ENCODE measurements at places on chromosomes 1 and 21.

DNA sequence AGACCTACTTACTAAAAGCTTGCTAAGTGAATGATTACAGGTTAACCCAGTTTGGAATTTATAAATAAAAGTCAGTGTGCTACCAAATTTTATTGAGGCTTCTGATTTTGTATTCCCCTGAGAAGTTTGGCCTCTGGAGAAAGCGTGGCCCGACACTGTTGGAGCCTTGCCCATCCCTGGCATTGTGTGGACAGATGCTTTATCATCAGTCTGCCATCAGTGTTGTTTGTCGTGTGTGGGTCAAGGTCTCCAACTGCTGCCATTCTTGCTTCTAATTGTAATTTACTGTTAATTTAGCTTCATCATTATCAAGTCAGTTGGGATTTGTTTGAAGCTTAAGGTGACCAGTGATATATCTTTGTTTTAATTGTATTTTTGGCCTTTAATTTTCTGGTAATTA is 62.0 kb upstream of the LPGAT1 start:
- no peak for DNase-seq

- DNase-seq = no peak
These were observed 69.5 kb downstream of the MAN1C1 start for GRCh38 chr1:25685938-25686665.

GRCh38 chr1:40612345-40612831 is 53.1 kb downstream of the RIMS3 start:
- DNase-seq = peak; percentile 54

DNA sequence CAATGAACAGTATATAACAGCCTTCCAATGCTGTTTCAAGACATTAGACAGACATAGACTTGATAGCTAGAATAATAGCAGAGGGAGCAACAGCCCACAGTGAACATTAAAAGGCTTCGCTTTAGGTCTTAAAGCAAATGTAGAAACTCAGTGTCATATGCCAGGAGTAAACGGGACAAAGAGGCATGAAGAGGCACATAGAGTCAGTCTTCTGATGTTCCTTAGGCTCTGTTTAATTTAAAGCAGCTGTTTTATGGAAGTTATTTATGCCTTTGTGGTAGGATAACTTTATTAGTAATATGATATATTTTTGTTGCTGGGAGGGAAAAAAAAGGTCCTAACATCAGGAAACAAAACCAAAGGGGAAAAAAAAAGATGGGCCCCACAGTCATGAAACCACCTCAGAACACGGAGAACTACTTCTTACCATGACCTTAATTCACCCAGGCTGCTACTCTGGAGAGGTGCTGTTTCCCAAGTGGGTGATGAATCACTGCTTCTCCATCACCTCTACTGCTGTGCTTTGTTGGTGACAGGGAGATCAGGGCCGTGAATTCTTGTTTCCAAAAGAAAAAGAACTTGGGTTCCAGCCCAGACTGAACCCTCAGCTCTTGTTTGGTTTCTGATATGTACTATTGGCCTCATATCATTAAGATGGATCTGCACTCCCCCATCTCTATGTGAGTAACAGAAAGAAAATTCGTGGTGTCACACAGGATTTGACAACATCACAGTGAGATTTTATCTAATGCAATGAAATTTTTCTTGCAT is 616.9 kb downstream of the KIF26B start:
- DNase-seq = no peak

GRCh38 chr1:89842567-89843272 is 21.9 kb downstream of the LRRC8D start:
- DNase-seq = no peak

DNA sequence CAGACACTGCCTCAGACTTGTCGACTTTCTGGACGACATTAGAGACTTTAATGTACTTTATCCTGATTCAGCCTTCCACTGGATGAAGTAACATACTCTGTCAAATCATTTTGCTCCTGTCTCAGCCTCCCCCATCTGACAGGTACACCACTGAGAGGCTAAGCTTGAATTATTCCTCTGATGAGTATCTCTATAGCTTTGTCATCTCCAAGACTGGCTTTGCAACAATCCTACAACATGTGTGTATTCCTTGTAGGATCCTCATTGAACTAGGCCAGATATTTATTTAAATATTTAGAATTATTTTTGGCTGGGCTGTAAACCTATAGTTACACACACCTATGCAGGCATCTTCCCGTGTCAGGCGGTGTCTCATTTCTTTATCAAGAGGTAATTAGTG is 1.1 kb upstream of the TRIM58 start:
- DNase-seq = no peak

DNA sequence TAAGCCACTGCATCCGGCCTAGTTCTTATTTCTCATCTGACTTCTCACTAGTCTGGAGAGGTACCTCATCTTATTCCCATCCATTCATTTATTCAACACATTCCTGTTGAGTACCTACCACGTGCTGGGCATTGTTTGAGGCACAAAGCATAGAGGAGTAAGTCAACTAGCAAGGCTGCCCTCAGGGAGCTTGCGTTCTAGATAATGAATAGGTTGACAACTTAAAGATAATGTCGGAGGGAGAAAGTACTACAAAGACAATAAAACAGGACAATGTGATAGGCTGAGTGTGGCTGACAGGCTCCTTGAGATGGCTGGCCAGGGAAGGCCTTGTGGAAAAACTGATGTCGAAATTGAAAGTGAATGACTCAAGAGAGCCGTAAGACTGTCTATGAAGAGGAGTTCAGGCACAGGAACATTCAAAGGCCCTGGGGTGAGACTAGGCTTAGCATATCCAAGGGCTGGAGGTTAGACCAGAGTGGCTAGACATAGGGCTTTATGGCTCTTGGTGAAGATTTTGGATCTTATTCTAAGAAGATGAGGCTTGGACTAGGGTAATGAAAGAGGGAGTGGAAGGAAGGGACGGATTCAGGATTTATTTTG is 18.3 kb downstream of the SPATA21 start:
- no peak for DNase-seq

- DNase-seq = no peak
These were observed 19.7 kb upstream of the RGS7 start for GRCh38 chr1:241376701-241377100.

- DNase-seq = no peak
These were observed 6.5 kb downstream of the LDLRAD1 start for GRCh38 chr1:54011316-54012007.

GRCh38 chr1:210800301-210800700 is 333.6 kb downstream of the KCNH1 start:
- DNase-seq = no peak

DNA sequence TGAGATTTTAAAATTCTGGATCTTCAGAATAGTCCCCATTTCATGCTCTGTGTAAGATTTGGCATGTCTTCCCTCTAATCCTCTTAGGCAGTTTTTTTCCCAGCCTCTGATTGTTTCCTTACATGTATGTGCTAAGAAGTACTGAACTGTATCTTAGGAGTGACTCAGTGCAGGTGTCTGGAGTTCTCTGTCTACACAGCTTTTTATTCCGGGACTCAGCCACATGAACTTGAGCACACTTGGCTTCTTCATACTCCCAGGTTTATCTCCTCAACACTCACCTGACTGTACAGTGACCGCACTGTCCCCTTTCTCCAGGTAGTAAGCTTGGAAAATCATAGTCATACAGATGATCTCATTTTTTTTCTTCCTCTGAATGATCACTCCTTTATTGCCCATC is 50.7 kb downstream of the SYT14 start:
- no peak for DNase-seq

- no peak for DNase-seq
These were observed 6.0 kb downstream of the KLHDC8A start for GRCh38 chr1:205350691-205351141.

DNA sequence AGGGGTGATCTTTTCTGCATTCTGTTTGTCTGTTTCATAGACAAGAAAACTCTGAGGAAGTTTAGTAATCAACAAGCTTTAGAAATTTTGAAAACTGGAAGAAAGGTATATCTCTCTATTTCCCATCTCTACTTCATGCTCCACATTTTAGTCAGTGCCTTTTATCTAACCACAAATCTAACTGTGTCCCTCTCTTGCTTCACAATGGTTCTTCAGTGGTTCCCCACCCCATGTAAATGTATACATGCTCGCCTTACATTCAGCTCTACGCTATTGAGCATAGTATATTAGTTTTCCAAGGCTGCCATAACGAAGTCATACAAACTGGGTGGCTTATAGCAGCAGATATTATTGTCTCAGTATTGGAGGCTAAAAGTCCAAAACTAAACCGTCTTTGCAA is 14.4 kb upstream of the SAMSN1 start:
- no peak for DNase-seq

DNA sequence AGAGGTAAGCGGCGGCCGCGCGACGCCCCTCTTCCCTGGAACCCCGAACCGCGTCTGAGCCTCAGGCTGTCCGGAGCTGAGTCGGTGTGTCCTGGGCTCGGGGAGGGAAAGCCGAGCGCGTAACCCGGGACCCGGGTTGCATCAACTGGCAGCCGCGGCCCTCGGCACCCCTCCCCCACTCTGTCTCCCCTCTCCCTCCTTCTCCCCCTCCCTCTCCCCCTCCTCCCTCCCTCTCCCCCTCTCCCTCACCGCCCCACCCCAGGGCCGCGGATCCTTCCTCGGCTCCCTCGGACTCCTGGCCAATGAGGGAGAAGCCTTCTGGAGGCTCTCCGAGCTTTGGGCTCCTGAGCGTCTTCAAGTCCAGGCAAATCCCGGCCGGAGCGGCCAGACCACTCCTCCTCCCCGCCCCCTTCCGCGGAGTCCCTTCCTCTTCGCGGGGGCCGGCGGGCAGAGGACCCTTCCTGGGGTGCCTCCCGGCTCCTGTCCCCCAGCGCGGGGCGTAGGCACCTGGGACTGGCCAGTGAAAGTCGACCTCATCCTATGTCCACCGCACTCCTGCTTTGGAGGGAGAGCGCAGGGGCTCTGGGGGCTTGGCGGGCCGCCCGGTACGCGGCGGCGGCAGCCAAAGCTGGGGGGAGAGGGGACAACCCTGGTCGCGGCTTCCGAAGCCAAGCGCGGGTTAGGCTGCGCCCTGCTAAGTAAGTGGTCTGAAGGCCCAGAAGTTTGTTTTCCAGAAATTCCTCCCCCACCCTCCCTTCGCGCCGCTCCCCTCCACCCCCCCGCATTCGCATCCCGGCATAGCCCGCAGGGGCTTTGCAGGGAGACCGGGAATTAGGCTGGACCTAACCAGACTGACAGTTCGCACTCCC is 850 bp downstream of the SESN2 start:
- no peak for DNase-seq

DNA sequence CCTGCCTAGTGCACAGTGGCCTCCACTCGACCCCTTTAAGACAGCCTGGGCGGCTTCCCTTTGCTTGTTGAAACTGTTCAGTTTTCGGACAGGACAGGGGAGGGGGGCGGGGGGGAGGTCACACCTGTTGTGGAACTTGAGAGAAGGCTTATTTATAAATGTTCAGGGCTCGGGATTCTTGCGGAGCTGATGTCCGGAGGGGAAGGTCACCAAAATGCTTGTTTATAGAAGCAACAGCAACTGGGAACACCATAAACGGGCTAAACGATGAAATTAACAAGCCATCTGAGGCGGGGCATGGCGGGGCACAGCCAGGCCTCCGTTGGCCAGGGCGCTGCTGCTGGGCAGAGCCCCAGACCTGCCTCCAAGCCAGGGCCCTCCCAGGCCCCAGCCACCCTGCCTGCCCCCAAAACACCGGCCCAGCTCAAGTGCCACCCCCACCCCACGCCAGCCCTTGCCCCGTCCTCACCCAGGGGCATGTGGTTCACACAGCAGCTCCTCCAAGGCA is 59.8 kb upstream of the CASZ1 start:
- DNase-seq = no peak

DNA sequence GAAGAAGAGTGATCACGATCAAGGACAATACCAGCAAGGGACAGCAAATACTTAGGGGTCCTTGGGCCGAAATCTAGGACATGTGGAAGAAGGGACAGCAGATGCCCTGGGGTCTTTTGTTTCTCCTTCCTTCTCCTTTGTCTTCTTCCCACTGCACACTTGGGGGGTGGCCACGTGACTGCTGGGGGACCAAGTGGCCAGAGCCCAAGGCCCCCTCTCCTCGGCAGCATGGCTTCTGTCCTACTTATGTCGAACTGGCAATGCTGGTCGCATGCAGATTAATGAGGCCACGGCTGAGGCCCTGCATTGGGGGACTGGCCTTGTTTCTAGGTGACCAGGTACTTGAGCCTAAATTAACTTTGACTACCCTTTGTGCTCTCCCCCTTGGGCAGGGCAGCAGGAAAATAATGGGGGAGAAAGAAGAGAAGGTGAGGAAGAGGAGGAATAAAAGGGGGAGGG is 83.0 kb downstream of the GRIK3 start:
- no peak for DNase-seq

DNA sequence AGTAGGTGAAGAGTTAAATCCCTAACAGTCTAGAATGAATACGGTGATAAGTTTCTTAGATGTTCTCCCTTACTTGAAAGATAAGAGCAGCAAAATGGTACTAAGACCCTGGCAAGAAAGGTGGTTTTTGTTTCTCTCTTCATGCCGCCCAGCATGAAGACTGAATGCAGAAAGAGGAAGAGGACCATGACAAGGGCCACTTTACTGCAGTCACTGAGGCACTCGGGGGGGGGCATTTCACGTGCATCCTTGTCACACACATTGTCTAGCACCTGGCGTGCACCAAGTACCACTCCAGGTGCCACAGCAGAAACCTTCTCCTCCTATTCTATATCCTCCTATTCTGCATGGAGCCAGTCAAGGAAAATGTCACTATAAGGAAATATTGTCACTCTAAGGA is 222.0 kb downstream of the TOMM20 start:
- DNase-seq = no peak

DNA sequence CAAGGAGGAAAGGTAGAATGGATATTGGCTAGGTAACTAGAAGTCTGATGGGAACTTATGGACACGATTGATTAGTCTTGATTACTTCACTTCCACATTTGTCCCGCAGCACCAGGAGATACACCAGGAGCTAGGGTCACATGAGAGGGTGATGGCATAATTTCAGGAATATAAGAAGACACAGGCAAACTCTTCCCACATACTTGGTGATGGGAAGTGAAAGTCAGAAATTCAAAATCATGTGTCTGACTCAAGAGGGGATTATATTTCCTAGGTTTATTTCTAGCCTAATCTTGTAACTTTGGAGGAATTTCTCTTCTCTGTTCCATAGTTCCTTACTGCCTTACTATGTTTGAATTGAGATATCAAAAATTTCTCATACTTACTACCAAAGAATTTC is 185.0 kb downstream of the PBX1 start:
- DNase-seq = no peak

DNA sequence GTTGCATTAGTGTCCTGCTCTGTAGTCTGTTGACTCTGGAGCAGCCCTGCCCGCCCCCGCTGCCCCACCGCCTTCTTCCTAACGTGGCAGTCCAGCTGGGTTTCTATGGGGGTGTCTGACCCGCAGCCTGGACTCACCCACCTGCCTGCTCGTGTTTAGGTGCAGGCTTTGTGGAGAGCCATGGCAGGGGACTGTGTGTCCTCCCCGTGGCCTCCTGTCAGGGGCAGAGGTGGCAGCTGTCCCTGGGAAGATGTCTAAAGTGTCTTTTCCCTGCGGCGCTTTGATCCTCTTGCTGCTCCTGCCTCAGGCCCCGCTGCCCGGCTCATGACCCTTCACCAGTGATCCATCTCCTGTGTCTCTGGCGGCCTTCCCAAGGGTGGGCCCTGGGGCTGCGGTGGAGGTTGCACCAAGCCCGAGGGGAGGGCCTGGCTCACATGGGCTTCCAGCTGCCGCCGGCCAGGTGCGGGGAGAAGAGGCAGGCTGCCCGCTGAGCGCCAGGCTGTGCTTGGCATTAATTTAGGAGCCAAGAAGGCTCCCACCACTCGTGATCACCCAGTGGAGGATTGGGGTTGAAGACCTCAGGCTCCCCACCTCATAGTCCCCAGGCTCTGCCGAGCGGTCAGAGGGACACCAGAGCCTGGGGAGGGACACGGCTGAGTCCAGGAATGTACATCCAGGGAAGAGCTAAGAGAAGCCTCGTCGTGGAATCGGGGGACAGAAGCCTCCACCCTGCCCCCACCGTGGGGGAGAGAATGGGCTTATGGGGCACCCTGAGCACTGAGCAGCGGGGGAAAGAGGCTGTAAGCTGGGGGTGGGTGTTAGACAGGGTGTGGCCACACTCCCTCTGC is 44.1 kb downstream of the COL18A1 start:
- DNase-seq = no peak

Data from hematopoietic multipotent progenitor cell (in vitro differentiated cells).